HCT116 (cell line): ENCODE measurements at places on chromosomes 16 and 17. TPM values are rescaled to one million over a fixed set of nuclear protein-coding genes. Genes with fewer than 3 reads are reported as not detected.

GRCh38 chr17:79555543-79555942 lies 55.3 kb downstream of the RBFOX3 start:
- H3K4me1 ChIP-seq, result no peaks in the 10 kb centered on the region
- H3K27ac ChIP-seq, result no peak overlapping the region
- DNase-seq, result no peak
- H3K27me3 ChIP-seq, result no peaks in the 10 kb centered on the region
- no peaks in the 10 kb centered on the region for H3K36me3 ChIP-seq

KIF2B gene
- not detected for total RNA-seq

DNA sequence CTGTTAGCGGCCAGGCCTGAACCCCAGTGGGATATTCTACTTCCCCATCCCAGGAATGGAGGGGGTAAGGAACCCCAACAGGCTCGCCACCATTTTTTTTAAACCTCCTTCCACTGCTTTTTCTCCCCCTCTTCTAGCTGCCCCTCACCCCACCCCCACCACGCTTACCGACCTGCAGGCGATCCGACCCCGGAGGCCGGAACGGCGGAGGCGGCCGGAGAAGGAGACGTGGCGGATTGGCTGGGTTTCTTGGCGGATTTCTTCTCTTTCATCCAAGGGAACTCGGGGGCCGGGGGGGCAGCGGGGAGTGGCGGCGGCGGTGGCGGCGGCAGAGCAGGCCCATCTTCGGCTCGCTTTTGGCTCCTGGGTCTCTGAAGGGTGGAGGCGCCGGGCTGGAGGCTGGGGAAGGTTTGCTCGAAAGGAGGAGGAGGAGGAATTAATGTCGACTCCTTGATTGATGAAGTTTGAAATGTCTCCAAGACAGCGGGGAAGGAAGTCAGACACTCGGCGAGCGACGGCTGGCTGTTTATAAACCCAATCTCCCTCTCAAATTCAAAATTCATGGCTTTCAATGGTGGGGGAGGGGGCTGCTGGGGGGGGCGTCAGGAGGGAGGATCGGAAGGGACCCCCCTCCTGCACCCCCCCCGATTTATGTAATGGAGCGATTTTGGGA lies 424 bp downstream of the HOXB2 start:
- peak overlapping the region; percentile 59; the same call in 1 of the 2 replicates for H3K4me3 ChIP-seq
- no peaks in the 10 kb centered on the region for H3K36me3 ChIP-seq
- DNase-seq, result no peak
- H3K27me3 ChIP-seq, result no peaks in the 10 kb centered on the region
- no peaks in the 10 kb centered on the region for H3K4me1 ChIP-seq
- H3K27ac ChIP-seq, result no peak overlapping the region

GRCh38 chr17:14302431-14303099 lies 1.7 kb downstream of the HS3ST3B1 start:
- no peaks in the 10 kb centered on the region for H3K36me3 ChIP-seq
- no peak overlapping the region; the same call in 1 of the 2 replicates for H3K27ac ChIP-seq
- peaks cover 11% of the 10 kb centered on the region; the same call in 1 of the 2 replicates for H3K4me1 ChIP-seq
- H3K27me3 ChIP-seq, result no peaks in the 10 kb centered on the region
- peak; percentile 41 for DNase-seq
